Neural progenitor cell (in vitro differentiated cells): ENCODE measurements at places on chromosomes 13 and 19. TPM values are rescaled to one million over a fixed set of nuclear protein-coding genes. Genes with fewer than 3 reads are reported as not detected.

GRCh38 chr13:77544758-77545338, 9.3 kb downstream of the SCEL start:
- DNase-seq = no peak

DNA sequence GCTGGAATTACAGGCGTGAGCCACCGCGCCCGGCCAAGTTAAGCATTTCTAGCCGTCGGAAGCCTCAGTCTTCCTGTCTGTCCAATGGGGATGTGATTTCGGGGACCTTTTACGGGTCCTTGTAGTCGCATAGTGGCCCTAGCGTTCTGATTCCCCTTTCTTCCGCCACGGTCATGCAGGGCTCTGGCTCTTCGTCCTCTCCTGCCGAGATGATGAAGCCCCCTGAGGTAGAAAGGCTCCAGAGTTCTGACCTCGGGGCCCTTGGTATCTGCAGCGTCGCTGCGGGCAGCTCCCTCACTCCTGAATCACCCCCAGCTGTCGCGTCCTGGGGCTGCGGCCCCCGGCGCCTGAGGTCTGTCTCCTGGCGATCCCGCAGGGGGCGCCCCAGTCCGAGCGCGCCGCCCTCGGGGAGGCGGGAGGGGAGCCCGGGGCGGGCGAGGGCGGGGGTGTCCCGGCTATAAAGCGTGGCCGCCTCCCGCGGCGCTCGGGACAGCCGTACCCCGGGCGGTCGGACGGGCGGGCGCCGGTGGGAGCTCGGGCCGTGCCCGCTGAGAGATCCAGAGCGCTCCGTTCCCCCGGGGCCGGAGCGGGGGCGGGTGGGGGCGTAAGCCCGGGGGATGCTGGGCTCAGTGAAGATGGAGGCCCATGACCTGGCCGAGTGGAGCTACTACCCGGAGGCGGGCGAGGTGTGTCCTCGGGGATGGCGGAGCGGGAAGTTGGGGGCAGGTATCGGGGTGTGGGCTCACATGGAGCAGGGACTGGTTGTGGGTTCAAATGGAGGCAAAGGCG, at the start of gene FOXA3:
Gene FOXA3, plus strand, starts transcription at position 487 of the 789 bp plus-strand sequence. Its CDS starts 131 bp downstream, at position 618.
- peak; percentile 88 for DNase-seq

GRCh38 chr13:50284540-50284939, 269.3 kb downstream of the KCNRG start:
- no peak for DNase-seq

- no peak for DNase-seq
Measured at GRCh38 chr19:6099599-6099998, 10.7 kb downstream of the RFX2 start.

Gene PEG3
- not detected in 2 replicates for total RNA-seq

Gene CACNG8
- total RNA-seq = 0.02 and 0.37 TPM in 2 replicates

Gene SPHK2
- 7.2 and 46.1 TPM in 2 replicates for total RNA-seq
